Putamen (tissue), 1 donor: ENCODE measurements at places on chromosomes 2 and 18.

DNA sequence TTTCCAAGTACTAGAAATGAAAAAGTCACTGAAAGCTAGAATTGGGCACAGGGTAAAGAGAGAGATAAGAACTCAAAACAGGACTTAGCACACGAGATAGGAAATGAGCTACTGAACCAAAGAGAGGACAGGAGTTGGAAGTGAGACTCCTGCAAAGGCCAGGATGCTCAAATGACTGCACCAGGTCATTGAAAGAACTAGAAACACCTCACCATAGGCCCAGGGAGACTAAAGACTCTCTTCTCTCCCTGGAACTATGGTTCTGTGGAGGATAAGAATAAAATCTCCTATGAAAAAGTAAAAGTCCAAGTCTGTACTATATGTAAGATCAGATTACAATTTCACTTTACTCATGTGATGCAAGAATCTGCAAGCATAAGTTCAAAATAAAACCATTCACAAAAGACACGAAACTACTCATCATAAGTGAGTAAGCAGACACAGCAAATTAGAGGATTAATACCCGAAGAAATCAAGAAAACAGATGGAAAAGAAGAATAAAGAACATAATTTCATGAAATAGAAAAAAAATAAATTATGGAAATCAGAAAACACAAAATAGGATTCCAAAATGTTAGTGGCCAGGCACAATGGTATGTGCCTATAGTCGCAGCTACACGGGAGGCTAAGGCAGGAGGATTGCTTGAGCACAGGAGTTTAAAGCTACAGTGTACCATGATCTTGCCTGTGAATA, 6.5 kb downstream of the NBAS start:
- DNase-seq, result no peak

- DNase-seq, result no peak
These were observed 3.5 kb downstream of the RALB start for GRCh38 chr2:120255986-120256650.

DNA sequence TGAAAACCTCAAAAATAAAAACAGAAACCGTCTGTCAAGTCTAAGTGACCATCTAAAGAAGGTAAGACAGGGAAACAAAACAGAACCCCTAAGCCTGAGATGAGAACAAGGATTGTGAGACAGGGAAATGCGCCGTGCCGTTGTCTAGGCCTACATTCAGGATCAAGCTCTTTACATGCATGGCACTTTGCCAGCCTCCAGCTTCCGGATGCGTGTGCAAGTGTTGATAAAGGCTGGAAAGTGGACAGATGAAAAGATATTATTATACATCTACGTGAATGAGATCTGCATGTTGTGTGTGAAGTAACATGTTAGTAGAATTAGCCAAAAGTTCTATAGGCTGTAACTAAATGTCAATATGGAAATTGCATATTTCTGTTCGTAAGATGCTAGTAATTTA, 28.6 kb upstream of the TMEM87B start:
- no peak for DNase-seq

GRCh38 chr18:32610176-32610575, 139.5 kb upstream of the GAREM1 start:
- no peak for DNase-seq

GRCh38 chr18:51068105-51068504, 38.1 kb downstream of the SMAD4 start:
- DNase-seq, result no peak

- no peak for DNase-seq
These were observed 381.6 kb upstream of the ID2 start for GRCh38 chr2:8300216-8300615.

DNA sequence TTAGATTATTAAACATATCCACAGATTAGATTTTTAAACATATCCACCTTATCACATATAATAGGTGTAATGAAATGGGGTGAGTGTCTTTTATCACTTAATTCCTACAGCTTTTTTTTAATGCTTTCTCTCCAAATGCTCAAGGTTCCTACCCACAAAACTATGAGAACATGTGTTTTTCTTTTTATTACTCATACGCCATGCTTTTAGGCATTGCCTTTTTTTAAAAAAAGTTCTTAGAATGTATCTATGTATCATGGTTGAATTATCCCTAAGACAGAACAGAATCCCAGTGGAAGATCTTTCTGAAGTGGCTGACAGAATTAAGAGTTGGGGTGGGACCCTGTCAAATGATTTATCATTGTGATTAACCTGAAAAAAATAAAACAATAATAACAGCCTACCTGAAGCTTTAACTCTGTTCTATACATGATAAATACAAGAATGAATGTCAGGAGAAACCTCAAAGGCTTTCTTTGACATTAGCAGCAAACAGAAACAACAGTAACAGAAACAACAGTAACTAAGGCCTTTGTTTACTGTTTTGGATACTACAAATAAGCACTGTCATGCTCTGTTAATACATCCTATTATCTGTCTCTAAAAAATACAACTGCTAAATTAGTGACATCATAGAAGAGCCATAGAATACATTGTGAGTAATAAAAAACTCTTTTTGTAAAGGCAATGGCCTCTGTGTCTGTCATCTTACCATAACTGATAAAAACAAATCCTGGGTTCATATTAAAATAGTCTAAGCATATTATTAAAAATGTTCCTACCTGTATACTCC, 4.1 kb upstream of the ZNF397 start:
- peak; percentile 63 for DNase-seq

DNA sequence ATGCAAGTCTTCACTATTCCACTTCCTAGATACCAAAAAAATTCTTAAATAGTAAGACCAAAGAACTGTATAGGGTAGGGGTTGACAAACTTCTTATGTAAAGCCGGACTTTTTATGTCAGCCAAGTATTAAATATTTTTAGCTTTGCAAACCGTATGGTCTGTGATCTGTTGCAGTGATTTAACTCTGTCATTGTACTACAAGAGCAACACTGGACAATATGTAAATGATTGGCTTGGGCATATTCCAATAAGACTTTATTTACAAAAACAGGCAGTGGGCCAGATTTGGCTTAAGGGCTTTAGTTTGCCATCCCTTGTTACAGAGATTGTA, 48.0 kb downstream of the MGAT5 start:
- no peak for DNase-seq

DNA sequence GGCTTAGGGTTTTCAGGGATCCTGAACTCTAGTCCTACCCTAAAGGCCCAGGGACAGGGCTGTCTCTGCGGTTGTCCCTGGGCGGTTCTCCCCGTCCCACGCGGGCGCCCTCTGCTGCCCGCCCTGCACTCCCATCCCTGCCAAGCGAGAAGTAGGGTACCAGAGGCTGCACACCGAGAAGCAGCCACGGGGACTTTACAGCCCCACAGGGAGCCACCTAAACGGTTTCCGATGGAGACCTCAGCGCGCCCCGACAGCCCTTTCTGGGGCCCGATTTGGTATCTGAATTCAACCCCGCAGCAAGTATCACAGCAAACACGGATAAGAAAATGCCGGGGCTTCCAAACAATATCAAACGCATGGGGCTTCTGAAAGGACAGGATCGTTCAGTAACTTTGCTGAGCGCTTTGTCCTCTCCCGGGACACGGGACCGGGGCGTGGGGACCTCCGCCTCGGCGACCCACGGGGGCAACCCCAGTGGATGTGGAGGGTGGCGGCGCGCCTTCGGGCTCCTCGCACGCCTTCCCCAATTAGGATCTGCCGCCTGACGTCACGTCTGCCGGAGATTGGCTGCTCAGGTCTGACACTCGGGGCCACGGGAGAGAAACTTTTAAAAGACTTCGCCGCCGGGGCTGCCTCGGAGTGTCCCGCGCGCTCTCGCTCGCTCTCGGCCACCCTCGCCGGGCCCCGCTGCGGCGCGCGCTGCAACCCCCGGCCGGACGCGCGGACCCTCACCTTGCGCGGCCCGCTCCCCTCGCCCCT, at the start of gene LTBP1:
Gene LTBP1 (plus strand): TSS at position 640 of the 762 bp plus-strand sequence. CDS start 372 bp downstream, outside the sequence.
- DNase-seq, result peak; percentile 68

DNA sequence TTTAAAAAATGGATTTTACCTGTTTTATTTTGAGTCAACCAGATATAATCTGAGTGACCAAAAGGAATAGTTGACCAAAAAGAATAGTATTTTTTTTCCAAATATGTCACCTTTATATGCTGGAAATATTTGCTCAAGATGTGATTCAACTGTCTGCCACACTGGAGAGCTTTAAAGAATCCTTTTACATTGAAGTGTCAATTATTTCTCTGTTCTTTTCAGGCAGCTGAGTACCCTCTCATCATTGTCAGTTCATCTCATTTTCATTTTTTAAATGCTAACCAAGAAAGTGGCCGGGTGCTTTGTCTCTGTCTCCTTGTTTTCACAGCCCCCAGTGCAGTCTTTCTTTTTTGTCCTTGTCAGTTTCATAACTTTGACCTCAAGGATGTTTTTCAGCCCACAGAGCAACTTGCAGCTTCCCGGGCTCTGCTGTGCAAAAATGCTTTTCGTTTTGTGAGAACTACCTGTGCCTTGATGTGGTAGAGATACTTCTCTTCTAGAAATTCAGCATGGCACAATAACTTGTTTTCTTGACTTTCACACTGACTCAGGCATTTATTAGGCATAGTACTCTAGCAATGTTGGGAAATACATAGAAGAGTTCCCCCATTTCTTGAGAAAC, 23.4 kb upstream of the CERS6 start:
- no peak for DNase-seq

- no peak for DNase-seq
These were observed 307.5 kb upstream of the HS6ST1 start for GRCh38 chr2:128625963-128626759.

DNA sequence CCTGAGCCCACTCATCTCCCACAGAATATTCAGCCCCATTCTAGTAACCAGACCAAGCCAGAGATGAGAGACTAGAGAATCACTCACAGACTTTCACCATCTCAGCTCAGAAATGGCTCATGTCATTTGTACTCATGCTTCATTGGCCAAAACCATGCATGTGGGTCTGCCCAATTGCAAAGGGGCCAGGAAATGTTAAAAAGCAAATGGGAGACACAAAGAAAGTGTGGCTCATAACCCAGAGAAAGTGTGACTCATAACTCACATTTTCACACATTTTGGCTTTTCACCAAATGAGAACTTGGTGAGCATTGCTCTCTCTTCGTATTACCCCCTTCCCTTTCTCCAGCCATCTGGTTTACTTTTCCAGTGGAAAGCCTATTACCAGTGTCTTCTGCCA, 66.2 kb downstream of the MDH1 start:
- no peak for DNase-seq

DNA sequence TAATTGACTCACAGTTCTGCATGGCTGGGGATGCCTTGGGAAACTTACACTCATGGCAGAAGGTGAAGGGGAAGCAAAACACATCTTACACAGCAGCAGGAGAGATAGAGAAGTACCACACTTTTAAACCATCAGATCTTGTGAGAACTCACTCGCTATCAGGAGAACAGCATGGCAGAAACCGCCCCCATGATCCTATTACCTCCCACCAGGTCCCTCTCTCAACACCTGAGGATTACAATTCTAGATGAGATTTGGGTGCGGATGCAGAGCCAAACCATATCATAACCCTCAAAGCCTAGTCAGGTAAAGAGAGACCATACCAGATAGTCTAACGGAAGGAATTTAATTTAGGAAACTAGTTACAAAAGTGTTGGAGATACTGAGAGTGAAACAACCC, 182.6 kb upstream of the ACVR2A start:
- no peak for DNase-seq

- no peak for DNase-seq
These were observed 18.4 kb downstream of the GPR55 start for GRCh38 chr2:230906471-230907230.

- DNase-seq, result no peak
These were observed 81.8 kb downstream of the SS18 start for GRCh38 chr18:26008619-26009018.

DNA sequence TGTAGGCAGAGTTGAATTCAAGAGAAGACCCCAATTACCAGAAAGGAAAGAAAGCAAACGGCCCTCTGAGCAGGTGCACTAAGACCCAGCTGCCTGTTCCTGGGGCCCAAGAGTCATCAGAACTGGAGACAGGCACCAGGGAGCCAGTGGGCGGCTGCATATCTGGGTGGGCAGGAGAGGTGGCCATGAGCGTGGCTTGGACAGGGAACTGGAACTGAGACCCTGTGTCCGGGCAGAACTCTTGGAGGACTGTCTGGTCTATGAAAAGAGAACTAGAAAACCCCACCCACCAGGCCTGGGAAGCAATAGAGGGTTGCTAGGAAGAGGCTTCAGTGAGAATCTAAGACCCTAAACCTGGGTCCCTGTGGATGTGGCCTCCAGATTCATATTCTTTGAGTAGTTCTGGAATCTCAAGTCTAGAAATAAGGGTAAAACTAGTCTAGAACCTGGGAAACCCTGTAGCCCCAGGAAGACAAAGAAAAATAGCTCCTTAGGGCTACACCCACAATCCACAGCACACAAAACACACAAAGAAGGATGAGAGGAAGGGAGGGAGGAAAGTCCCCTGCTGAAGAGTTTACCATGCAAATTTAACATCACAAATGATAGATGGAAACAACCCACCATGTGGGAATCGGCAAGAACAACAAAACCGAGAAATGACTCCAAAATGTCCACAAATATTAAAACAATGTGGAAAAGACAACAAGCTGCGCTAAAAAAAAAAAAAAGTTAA, 147.0 kb downstream of the HDAC4 start:
- DNase-seq, result no peak

- no peak for DNase-seq
These were observed 239.4 kb upstream of the LYPD1 start for GRCh38 chr2:132909427-132909826.

DNA sequence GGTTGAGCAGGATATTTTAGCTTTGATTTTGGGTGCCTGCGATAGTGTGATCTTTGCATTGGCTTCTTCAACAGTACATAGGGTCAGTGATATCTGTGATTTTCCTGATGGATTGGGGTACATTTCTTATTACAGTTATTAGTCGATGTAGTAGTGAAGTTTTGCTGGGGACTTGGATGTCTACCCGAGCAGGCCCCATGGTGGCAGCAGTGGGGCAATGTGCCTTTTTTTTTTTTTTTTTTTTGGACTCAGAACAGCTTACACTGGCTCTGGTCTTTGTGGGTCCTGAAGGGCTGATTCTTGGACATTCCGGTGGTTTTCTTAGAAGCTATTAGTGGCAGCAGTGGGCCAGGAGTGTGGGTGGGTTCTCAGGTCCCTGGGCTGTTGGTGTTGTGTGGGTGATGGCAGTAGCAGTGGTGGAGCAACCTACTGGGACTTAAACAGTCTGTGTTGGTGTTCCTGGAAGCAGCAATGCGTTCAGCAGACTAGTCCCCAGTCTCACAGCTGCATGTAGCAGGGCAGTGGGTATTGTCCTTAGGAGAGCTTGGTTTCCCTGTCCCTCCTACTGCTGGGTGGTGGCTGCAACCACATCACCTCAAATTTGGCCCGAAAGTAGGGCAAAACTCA, 53.7 kb upstream of the SLC4A10 start:
- DNase-seq, result no peak

GRCh38 chr2:102061286-102061699, 69.5 kb downstream of the IL1R2 start:
- no peak for DNase-seq

- no peak for DNase-seq
These were observed 80.7 kb upstream of the DNER start for GRCh38 chr2:229795058-229795457.
